CD4-positive, alpha-beta T cell treated with Interleukin-6 at 100 ng/mL for 8 hours (primary cell): ENCODE measurements at places on chromosomes 3 and 15.

GRCh38 chr3:31495971-31496665, 36.6 kb upstream of the STT3B start:
- no peak for DNase-seq

DNA sequence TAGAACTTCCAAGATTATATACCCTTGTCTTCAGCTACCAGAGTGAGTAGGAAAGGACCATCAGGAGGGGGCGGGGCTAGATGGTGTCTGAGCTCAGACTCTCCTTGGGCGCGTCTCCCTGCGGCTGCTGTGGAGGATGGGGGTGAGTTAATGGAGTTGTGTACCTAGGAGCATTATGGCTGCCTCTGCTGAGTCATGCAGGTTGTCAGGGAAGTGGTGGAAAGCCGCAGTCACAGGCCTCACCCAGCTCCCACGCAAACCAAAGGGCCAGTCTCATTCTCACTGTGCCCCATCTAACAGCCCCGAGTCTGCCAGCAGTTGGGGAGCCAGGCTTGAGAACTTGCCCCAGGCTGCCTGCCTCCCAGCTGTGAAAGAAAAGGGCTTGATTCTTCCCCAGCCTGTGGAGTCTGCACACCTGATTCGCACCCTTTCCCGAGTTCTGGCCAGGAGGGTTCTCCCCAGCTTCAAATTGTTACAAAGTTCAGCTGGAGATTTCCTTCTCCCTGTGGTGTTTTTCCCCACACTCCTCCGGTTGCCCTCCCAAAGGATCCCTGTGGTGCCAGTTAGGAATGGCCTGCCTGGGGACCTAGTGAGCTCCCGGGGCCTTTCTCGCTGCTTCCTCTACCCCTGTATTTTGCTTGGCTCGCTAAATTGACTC, 143.3 kb downstream of the HCN4 start:
- peak; percentile 12 for DNase-seq

GRCh38 chr15:78492872-78493271, 14.5 kb upstream of the HYKK start:
- DNase-seq: no peak

- no peak for DNase-seq
Measured at GRCh38 chr3:135740211-135740610, 225.3 kb upstream of the PPP2R3A start.

DNA sequence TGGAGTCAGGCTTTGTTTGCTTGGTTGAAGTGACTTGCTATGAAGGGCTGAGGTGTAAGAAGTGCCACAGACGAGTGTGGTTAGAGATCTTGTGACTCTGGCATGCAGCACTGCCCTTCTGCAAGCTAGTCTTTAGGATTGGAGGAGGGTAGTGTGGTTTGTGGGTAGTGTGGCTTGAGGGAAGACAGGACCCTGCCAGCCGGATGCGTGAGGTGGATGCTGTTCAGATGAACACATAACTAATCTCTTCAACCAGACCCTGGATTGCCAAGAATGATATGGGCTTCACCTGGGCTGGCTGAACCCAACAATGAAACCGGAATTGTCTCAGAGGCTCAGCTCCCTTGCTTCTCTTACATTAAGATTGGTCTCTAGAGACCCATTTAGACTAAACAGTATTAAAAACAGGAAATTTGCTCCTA, 32.7 kb downstream of the STARD9 start:
- peak; percentile 33 for DNase-seq

DNA sequence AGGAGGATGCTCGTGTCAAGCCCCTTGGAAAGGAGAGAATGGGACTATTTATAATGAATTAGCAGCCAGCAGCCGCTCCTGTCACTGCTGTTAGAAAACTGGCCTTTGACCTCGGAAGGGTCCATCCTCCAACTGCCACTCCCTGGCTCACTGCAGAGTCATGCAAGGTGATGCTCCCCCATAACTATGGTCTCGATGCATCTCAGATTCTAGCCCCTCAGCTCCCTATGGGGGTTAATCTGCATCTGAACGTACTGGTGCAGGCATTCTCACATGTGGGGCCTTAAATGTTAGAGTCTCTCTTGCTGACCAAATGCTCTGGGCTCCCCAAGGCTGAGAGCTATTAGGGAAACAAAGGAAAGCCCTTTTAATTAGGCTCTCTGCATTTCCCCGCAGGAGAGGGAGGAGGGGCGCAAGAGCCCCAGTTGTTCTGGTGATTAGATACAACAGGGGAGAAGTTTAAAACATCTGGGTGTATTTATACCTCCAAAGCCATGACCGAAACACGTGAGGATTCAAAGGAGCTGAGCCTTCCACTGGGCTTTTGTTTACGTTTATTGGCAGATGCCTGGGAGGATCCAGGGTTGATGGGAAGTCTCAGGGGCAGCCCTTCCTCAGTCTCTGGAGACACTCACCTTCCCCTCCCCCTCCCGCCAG, 182.5 kb downstream of the OPA1 start:
- DNase-seq: no peak

DNA sequence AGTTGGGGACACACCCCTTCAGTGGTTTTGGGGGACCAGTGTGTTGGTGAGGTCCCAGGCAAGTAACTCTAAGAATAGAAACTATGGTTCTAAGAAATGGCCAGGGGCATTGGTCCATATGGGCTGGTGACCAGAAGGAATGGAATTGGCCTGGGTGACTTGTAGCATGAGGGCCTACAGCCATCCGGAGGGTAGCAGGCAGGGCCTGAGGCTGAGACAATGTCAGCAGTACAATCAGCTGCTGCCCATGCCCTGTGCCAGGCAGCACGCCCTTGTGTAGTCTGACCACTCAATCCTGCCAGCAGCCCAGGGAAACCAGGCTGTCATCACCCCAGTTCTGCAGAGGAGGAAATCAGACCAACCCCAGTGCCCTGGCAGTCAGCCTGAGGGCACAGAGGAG, 100.6 kb downstream of the DNAJB8 start:
- DNase-seq: no peak

GRCh38 chr3:28103861-28104260, 137.6 kb upstream of the CMC1 start:
- no peak for DNase-seq

DNA sequence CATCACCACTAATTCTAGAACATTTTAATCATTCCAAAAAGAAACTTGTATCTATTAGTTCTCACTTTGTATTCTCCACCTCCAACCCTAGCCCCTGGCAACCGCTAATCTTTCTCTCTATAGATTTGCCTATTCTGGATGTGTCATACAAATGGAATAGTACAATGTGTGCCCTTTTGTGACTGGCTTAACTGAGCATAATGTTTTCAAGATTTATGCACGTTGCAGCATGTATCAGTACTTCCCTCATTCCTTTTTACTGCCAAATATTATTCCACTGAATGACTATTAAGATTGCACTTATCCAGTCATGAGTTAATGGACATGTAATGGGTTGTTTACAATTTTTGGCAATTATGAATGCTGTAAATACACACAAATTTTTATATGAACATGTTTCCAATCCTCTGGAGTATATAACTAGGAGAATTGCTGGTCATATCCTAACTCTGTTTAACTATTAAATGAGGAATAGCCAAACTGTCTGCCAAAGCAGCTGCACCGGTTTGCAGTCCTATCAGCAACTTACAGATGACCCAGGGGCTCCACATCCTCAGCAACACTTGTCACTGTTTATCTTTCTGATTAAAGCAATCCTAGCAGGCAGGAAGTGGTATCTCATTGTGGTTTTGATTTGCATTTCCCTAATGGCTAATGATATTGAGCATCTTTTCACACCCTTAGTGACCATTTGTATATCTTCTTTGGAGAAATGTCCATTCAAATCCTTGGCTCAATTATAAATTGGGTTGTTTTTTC, 42.9 kb downstream of the DCUN1D1 start:
- peak; percentile 8 for DNase-seq

DNA sequence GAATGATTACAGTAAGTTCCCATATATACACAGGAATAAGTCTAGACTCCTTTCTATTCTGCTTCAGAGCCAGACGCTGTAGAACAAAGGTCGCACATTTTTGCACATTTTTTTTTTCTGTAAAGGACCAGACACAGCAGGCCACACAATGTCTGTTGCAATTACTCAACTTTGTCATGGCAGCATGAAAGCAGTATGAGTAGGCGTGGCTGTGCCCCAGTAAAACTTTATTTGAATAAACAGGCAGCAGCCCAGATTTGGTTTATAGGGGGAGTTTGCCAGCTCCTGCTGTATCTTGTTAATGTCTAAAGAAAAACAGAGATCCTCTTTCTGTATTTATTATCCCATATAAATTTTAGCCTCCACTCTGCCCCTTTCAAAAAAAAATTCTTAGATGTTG, 708.3 kb downstream of the FHIT start:
- DNase-seq: no peak

DNA sequence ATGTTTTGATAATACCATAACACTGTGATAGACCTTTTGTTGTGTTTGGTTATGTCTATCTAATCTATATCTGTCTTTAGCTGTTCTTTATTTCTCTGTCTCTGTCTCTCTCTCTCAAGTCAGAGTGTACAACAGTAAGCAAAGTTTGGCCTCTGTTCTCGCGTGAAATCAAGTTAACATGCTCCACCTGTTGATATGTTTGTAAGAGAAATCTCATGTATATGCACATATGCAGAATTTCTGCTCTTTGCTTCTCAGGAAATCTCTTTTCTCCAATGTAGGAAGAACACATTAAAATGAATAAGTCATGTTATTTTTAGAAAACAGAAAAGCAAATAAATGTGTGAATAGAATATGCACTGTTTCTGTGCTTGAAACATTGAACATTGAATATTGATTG, 425.5 kb upstream of the SEMA6D start:
- DNase-seq: no peak
